GM06990 (cell line): ENCODE measurements at places on chromosomes 4 and X.
A peak's percentile ranks its signal among the peaks of the same experiment; 100 is the strongest.

GRCh38 chrX:46978341-46979291 lies 66.4 kb downstream of the JADE3 start:
- DNase-seq: peak; percentile 16

- no peak for DNase-seq
These were observed 159.8 kb upstream of the JADE1 start for GRCh38 chr4:128649575-128650205.

GRCh38 chrX:3815896-3816664 lies 102.6 kb upstream of the PRKX start:
- peak; percentile 70 for DNase-seq

- no peak for DNase-seq
These were observed 9.5 kb downstream of the OGT start for GRCh38 chrX:71542411-71542810.

DNA sequence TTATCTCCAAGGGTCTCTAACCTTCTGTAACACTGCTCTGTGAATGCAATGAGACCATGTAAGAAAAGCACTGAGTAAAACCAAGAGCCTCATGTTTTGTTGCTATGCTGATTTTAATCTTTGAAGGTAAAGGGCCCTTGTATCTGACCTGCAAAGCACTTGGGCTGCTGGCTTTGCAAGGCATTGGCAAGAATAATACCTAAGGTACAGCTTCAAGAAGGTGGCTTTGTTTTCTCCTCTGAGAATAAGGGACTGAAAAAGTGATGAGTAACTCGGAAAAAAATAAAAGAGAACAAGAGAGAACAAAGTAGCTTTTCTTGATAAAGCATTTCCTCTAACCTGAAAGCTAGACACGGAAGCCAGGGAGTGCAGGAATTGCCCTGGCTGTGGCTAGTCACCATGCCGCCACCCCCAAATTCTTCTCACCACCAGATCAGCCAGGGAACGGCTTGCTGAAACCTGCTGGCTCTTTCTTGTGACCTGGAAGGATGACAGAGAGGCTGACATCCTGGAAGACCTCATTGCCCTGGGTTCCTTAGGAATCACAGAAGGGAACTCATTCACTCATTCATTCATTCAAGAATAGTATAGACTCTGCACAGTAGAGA lies 41.8 kb upstream of the HS3ST1 start:
- DNase-seq: no peak

GRCh38 chrX:72621163-72621562 lies 48.5 kb upstream of the HDAC8 start:
- no peak for DNase-seq

DNA sequence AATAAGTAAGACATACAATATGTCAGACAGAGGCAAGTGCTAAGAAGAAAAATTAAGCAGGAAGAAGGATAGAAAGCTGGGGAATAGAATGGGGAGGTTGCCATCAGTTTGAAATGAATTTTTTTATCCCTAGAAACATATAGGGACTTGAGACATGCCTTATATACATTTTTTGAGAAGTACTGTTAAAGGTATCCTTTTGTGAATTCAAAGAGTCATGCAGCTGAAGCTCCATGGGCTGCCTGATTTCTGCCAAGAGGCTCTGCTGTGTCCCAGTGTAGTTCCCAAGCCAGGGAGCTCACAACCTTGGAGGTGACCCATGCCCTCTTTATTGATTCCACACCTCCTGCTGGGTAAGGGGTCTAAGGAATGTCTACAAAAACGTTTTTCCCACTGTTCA lies 564.6 kb upstream of the DIPK2B start:
- DNase-seq: no peak

- no peak for DNase-seq
These were observed 31.3 kb upstream of the LONRF3 start for GRCh38 chrX:118943102-118943501.

DNA sequence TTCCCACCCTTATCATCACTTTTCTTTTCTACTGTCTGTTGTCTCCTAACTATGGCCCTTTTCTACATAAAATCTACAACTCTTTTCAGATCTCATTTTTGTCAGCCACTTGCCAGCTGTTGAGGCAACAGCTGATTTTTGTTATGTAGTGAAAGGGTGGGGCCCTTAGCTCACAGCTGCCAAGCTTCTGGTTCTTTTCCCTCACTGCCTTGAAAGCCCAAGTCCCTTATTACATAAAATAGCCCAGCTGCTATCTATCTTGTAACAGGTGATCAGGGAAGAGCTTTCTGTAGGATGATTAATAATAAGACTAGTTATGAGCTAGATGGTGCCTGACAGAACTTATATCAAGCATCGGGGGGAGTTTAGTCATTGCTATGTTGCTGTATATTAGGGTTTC lies 45.9 kb downstream of the ADGRL3 start:
- DNase-seq: no peak

DNA sequence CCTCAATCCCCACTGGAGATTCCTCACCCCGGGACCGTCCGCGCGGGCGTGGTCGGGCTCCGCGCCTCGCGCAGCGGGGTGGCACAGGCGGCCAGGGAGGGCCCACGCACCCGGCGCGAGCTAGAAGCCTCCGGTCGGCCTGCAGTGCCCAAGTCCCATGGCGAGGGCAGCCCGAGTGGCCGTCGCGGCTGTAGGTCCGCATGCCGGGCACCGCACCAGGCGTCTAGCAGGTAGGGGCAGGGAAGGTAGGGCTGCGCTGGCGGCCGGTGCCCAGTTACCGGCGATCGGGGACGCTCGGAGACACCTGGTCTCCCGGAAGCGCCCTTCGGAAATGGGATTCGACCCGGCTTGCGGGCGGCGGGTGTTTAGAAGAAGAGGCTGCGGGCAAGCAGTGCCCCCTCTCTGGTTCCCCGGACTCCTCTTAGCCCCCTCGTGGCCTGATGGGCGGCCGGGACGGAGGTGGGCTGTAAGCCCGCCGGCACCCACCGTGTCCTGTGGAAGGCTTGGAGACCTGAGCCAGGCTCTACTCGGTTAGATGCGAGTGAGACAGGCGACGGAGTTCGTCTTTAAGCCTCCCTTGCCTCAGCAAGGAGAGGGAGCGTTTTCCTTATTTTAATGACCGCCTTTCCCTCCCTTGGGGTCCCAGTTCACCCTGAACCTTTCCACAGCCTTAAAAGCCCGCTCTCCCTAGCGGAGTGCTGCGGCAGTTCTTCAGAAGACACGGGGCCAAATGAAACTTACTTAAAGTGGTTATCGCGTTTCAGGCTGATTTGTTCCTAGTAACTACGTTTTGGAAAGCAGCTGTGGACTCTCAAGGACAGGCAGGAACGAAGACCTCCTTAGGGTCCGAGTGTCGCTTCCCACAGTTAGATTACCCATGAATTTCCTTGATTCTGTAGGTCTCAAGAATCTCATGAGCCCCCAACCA lies 821 bp downstream of the SLITRK2 start:
- DNase-seq: no peak

DNA sequence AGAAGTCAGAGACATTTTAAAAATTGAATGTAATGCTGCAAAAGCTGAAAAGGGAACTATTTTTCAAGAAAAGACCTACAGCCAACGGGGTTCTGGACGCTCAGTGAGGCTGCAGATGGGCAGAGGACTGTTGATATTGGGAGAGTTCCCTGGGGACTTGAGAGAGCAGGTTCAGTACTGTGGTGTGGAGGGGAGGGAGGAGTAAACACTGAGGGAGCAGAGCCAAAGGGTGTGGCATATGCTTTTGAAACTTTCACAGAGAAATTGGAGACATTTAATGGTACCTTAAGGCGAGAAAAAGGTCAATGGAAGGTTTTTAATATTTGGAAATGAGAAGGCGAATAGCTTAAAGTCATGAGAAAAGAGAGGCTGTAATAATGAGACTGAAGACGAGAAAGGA lies 62.2 kb upstream of the GPM6A start:
- DNase-seq: no peak

GRCh38 chr4:122906859-122907305 lies 15.5 kb downstream of the NUDT6 start:
- DNase-seq: no peak

DNA sequence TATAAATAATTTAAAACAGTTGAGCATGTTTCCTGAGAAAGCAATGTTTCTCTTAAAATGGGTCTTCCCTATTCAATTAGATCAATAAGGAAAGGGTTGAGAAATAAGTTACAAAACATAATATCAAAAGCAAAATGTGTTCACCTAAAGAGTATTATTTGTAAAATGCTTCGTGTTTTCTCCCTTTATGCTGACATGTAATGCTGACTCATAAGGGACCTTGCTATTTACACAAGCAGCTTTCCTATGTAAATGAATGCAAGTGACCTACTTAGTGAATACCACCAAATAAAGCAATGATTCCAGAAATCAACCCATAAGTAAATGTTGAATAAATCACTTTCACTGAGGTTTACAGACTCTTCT lies 91.5 kb downstream of the ELOVL6 start:
- peak; percentile 31 for DNase-seq

DNA sequence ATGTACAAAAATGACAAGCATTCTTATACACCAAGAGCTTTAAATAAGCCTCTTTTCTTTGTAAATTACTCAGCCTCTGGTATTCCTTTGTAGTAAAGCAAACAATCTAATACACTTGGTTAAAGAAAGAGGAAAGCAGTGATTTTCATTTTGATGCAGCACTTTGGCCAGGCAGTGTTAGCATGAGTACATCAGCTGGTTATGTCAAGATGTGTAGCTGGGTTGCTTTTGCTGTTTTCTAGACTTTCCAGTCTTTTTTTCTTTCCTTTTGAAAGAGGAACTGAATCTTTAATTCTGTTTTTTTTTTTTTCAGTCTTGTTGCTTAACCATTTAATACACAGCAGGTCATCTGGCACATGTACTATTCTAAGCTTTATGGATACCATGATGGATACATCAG lies 167.1 kb upstream of the AADAT start:
- no peak for DNase-seq

- DNase-seq: no peak
These were observed 801 bp upstream of the ZC4H2 start for GRCh38 chrX:64977051-64977450.

DNA sequence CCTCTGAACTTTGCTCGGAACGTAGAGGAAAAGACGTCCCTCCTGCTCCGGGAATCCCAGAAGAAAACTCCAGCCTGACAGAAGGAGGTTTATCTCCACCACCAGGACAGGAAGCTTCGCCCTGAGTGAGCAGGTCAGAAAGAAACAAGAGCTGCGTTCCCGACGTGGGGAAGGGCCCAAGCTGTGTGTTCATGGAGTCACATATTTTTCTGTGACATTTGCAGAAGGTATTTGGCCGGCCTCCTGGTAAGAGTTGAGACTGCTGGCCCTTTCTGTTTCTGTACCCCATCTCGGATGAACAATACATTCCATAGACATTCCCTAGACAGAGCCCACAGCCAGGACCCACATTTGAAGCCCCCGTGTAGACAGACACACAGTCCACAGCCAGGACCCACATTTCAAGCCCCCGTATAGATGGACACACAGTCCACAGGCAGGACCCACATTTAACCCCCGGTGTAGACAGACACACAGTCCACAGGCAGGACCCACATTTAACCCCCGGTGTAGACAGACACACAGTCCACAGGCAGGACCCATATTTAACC lies 230.8 kb downstream of the SHOX start:
- no peak for DNase-seq

- DNase-seq: no peak
These were observed 72.1 kb upstream of the IGFBP7 start for GRCh38 chr4:57182132-57182874.

GRCh38 chr4:66556651-66557278 lies 886.5 kb upstream of the EPHA5 start:
- DNase-seq: no peak

GRCh38 chrX:48919947-48920717 lies 1.3 kb upstream of the PIM2 start:
- DNase-seq: no peak

- DNase-seq: no peak
These were observed 212.4 kb upstream of the GRID2 start for GRCh38 chr4:92091335-92091734.

- no peak for DNase-seq
These were observed 83.8 kb upstream of the RASGEF1B start for GRCh38 chr4:81555489-81555888.

GRCh38 chr4:38764277-38764676 lies 18.5 kb downstream of the TLR10 start:
- no peak for DNase-seq

- DNase-seq: peak; percentile 38
These were observed 1.6 kb downstream of the SEPTIN11 start for GRCh38 chr4:76950956-76951671.

- DNase-seq: no peak
These were observed 32.3 kb downstream of the CC2D2A start for GRCh38 chr4:15501941-15502340.

DNA sequence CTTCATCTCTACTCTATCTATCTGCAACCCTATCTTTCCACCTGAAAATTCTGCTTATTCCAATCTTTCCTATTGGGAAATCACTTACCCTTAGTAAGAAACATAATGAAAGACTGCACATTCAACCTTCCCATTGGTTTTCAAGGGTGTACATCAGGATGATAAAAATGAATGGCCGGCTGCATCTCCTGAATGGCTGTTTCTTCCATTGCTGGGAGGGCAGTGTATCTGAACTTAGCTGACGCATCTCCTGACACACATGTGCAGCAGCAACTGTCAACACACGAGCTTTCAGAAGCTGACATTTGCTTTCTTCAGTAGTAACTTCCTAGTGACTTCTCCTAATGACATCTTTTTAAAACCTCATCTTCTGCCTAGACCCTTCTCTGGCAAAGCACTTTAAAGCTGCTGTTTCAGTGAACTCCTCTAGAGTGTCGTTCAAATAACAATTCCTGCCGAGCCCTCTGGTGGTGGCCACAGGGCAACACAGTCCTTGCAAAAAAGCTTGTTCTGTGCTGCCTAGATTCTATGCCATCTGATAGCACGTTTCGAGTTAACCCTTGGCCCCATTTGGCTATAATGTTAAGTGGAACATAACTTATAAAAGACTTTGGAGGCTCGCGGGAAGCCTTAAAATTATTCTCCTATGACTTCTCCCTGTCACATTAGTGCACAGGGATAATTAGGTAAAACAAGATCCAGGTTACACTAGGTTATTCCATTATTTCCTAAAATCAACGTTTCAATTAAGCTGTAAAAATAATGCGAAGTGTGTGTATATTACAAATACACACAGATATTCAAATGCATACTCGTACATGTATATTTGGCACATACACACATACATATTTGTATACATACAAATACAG lies 2340.7 kb downstream of the PCDH7 start:
- no peak for DNase-seq

DNA sequence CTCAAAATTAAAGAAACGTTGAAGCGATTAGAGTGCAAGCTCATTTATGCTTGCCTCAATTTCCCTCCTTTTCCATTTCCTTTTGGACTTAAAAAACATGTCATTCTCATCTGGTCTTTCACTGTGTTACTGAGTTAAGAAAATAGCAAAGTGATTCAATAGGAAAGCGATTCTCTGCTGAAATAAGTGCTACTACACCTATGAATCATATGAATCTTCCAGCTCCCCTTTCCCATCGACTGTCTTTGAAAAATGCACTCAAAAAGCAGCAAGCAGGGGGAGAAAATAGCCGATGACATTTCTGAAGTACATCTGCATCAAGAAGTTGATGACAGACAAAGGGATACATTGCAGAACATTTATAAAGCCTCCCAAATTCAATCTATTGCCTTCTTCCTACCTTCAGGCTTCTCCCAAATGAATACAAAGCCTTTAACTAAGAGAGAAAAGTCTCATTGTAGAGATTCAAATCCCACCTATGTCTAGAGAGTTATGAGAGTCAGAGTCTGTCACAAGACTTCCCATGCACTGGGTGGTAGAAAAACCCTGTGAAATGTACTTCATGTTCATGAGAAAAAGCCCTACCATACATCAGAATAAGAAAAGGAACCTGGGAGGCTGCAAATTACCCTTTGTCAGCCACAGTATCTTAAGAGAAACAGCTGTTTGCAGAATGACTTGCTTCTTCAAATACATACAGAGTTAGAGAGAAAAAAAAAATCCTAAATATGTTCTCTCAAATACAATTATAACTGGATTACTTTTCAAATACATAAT lies 78.9 kb downstream of the MBNL3 start:
- DNase-seq: no peak

- no peak for DNase-seq
These were observed 45.4 kb upstream of the GAB1 start for GRCh38 chr4:143291314-143291713.
